Muscle of leg (tissue), 16 donors: ENCODE measurements at places on chromosomes 2 and 18.

DNA sequence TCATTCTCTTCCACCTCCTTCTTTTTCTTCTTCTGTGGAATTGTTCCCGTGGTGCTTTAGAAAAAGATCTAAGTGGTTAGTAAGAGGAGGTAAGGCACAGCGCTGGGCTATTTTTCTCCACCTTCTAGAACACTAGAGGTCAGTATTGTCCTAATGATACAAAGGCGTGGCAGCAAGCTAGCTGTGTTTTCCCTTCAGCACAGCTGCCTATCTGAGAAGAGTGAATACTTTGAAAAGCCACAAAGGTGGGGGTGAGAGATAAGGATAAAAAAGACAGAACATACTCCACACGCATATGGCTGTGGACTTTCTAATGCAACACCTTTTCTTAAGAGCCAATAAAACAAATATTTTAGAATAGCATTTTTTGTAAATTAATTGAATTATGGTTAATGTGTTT lies 2.1 kb downstream of the CNTNAP5 start:
- peak; percentile 68 for DNase-seq

GRCh38 chr2:208674919-208675318 lies 268.3 kb downstream of the PTH2R start:
- peak; percentile 40 for DNase-seq

DNA sequence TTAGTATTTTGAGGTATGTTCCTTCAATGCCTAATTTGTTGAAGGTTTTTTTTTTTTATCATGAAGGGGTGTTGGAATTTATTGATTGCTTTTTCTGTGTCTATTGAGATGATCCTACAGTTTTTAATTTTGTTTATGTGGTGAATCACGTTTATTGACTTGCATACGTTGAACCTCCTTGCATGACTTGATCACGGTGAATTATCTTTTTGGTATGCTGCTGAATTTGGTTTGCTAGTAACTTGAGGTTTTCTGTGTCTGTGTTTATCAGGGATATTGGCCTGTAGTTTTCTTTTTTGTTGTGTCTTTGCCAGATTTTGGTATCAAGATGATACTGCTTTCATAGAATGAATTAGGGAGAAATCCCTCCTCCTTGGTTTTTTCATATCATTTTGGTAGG lies 23.9 kb downstream of the CLIP4 start:
- DNase-seq, result no peak

DNA sequence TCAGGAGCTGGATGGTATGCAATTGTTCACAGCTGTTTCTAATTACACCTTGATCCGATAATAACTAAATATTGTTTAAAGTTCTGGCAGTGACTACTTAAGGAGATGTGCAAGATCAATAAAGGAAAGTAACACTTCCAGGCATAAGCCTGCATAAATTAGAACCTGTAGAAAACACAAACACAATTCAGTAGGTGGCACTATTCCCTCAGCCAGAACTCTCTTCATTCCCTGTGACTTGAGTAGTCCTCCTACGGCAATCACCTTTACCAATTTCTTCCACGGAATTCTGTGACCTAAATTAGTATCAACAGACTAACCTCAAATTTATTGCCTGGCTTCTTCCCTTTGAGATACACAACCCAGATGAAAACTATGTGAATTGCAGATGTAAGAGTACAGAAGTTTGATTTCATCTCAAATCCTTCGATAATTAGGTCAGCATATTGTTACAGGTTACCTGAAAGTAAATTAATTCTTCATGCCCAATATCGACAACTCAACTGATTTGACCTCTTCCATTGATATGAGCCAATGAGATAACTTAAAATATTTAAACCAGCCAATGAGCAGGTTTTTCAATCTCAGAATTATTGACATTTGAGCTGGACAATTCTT lies 137.8 kb downstream of the PID1 start:
- peak; percentile 68 for DNase-seq

- no peak for DNase-seq
Measured at GRCh38 chr2:189500456-189501160, 59.3 kb downstream of the WDR75 start.

DNA sequence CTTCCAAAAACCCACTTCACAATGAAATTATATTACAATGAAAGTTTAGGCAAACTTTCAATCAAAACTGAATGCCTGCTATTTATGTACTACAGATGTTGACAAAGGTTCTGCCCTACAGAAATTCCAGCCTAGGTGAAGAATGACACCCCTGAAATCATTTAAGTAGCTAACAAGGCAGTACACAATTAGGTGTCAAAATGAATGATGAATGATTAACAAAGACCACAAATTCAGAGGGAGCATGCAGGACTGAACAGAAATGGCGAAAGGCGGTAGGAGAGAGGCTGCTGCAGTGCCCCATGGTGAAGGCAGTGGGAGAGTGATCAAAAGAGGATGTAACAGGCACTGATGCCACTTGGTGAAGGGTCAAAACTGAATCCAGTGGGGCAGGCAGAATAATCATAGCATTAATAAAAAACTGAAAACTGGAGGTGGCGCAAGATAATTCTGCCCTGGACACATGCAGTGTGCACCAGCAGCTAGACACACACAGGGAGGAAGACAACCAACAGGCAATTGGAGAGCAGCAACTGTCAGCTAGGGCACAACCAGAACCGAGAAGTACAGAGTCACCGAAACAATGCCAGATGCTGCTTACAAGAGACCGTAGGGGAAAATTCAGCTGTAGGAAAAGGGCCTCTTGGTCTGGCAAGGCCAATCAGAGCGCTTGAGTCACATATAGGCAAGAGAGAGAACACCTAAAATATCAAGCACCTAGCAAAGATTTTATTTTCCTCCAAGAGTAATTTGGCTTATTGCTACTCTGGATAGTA lies 4.5 kb downstream of the TMEM131 start:
- DNase-seq, result no peak

GRCh38 chr2:240832921-240833494 lies 13.0 kb upstream of the KIF1A start:
- no peak for DNase-seq

- no peak for DNase-seq
Measured at GRCh38 chr2:69631402-69631801, 12.1 kb downstream of the AAK1 start.

DNA sequence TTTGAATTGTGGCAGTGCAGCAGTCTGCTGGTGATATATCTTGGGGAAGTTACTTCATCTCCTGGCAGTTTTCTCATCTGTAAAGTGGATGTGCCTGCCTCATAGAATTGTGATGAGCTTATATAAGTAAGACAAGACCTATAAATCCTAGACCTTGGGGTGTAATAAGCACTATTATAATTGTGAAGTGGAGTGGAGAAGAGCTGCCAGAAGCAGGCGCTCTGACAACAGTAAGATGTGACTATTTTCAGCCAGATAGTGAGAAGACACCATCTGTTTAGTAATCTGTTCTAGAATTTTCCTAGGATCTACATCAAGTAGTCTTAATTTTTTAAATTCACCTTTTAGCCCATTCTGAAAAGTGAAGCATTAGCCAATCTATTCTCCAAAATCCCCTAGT lies 85.6 kb upstream of the TSPYL6 start:
- peak; percentile 60 for DNase-seq

GRCh38 chr2:4101936-4102335 lies 398.6 kb downstream of the DCDC2C start:
- no peak for DNase-seq

DNA sequence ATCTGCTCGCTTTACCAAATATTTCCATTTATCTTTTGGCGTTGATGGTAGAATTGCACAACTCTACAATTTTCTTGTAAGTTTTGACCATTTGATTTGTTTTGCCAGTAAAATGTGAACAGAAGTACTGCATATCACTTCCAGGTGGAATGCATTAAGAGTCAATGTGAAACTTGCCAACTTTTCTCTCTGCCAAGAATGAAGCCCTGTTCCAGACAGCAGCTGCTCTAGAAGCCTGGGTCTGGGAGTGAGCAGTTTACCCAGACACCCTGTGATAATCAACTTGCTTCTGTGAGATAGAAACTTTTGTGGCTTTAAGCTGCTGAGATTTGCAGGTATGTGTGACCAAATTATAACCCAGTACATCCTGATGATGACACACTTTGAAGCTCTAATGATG lies 115.9 kb upstream of the SYT4 start:
- DNase-seq, result peak; percentile 78

DNA sequence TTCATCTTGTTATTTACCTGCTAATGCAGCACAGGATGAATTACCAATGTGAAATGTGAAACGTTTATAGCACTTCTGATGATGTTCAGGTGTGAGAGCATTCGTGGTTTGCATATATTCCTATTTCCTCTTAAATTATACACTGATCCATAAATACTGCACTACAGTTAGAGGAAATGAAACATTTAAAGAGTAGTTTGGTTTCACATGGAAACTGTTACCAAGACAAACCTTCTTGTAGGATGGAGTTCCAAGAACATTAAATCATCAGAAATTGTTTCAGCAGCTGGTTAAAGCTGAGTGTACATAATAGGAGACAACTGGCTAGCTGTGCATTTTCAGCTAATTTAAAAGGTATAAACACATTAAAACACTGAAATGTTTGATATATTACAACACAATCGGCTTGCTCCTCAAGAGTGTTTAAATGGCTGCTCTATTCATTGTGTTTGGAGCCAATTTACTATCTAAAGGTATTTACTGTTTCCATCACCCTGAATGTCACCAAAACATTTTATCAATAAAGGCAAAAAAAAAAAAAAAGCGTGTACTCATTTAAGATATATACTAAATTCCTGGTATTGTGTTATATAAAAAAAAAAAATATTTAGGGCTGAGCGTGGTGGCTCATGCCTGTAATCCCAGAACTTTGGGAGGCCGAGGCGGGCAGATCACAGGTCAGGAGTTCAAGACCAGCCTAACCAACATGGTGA lies 100.6 kb downstream of the DYM start:
- DNase-seq, result peak; percentile 96

GRCh38 chr2:159030674-159031380 lies 62.4 kb downstream of the TANC1 start:
- DNase-seq, result peak; percentile 68
